ENCODE measurements at places on chromosomes 13 and 19.

GRCh38 chr13:82817133-82817532 lies 1065.1 kb downstream of the SLITRK1 start:
- no peak for DNase-seq

DNA sequence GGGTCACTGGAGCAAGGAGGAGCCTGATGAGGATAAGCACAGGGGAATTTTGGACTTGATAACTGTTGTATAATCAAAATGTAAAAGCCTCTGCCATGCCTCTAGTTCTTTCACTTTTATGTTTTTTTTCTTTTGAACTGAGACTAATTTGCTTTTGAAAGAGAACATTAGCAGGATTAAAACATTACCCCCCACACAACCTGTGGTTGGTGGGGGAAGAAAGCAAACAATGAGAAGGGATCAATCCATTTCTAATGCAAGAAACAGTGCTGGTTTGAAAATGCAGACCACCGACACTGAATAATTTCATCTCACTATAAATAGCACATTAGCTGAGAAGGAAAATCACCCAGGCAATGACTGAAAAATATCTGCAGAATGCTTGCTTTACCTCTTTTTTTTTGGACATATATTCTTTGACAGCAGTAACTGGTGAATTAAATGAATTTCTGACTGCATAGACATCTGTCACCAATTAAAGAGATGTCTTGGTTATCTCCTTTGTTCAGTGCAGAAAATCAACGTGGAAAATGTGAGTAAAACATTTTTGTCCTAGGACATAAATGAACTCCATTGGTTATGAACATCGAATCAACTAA lies 48.6 kb upstream of the TRPC4 start:
- DNase-seq: no peak

DNA sequence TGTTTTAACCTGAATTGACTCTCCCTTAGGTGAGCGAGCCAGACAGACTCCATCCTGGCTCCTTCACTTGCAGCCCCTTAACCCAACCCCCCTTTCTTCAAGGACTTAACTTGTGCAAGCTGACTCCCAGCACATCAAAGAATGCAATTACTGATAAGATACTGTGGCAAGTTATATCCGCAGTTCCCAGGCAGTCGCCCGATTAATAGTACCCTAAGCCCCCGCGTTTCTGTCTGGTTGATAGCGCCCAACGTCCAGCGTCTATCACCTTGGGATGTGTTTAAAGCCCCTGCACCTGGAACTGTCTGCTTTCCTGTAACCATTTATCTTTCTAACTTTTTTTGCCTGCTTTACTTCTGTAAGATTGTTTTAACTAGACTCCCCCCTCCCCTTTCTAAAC lies 6.2 kb downstream of the HSD17B14 start:
- no peak for DNase-seq

DNA sequence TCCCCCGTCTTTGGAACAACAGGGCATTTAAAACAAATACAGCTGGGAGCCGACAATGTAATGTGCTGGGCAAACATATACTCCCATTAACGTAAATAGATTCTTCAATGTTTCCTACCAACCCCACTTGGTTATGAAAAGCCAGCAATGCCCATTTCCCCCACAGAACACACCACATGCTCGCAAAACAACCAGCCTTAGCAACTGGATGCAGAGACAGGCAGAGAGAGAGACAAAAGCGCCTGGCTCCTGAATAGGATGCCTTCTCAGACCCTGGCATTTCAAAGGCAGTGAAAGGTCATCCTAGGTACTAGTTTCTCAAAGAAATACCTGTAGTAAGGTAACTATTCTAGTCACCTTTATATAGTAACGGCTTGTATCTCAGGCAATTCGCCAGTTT lies 462.9 kb downstream of the ITGBL1 start:
- DNase-seq: no peak

DNA sequence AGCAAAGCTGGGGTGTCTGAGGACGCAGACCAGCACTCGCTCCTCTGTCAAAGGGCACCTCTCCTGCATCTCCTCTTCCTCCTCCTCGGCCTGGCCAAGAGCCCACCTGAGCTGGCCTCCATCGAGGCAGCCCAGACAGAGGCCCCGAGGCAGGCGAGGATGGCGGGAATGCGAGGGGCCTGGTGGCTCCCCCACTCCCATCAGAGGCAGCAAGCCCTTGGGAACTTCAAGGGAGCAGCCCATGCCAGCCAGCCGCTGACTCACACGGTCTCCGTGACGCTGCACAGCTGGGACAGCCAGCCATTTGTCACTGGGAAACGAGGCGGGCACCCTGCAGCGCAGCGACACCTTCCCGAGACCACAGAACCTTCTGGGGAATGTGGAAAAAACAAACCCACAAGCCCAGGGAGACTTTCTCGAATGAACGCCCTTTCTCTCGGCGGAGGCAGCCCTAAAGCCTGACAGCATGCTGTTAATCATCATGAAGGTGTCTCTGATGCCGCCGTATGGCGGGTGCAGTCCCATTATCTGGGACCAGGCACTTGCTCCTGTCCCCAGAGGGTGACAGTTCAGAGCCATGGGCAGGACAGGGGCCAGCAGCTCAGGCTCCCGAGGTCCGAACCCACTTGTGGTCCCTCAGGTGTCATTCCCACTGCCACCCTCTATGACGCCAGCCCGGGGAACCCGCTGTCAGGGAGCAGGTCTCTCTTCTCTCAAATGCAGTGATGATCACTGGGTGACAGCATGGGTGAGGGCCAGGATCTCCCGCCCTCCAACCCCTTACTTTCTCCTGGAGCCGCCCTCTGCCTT lies 53.0 kb downstream of the PEPD start:
- DNase-seq: no peak

DNA sequence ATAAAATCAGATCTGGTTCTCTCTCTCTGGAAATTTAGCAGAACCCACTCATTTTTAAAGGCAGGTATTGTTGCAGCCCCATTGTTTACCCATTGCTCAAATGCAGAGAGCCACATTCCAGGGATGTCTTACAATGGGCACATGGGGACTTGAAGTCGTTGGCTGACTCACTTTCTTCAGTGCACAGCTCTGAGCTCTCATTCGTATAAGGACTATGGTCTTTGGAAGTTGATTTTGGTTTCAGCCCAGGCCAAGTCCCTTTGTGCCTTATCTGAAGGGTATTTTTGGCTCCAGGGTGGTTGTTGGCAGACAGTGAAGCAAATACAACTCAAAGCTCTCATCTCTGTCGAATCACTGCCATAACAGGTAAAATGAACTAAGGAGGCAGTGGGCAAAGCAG lies 47.3 kb upstream of the CLDN10 start:
- DNase-seq: no peak

DNA sequence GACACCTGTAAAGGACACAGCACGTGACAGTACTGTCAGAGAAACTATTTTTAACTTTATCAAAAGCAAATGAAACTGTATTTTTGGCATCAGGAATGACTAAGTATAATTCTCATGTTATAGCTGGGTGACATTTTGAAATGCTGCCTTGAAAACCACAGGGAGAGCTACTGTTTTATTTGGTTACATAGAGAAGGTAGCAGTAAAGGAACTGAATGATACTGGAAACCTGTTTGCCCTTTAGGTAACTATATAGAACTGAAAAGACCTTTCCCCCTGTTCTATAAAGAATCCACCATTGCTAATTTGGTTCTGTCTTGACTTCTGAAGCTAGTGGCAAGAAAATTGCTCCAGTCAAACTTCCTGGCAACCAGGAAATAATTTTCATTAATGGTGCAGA lies 39.1 kb downstream of the MIPEP start:
- DNase-seq: no peak

- no peak for DNase-seq
These were observed 403.0 kb downstream of the LMO7 start for GRCh38 chr13:76038920-76039716.

DNA sequence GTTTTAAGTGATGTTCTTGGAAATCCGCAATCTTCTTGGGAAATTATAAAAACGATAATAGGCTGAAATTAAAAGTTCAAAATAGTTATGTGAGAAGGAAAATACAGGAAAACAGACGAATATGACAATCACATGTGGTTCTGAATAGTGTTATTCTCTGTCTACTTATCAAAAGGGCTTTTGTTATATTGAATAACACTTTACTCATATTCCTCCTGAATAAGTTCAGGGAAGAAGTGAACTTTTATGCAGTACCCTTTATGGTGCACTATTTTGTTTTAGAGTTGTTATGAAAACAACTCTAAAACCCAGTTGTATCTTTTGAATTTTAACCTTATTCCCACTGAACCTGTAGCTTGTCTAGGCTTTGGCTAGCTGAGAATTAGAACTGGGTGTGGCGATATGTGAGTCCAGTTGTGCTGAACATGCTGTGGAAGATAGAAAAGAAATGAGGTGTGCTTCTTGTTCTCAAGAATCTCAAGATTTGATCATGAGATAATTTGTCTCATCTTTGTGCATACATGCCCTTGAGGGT lies 384.4 kb downstream of the LMO7 start:
- DNase-seq: no peak

DNA sequence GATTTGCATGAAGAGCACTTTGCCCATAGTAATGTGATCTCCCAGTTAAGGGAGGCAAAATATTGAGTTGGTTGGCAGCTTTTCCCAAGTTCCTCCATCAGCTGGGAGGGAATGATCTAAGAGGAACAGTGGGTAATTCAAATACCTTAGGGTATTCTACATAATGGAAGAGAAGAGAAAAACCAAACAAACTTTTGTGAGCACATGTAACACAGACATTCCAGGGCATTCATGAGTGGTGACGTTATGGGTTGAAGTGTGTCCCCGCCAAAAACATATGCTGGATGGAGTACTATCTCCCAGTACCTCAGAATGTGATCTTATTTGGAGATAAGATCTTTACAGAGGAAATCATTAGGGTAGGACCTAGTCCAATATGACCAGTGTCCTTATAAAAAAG lies 220.1 kb downstream of the FOXO1 start:
- no peak for DNase-seq

- no peak for DNase-seq
These were observed 142.7 kb downstream of the SUCLA2 start for GRCh38 chr13:47858042-47859025.

DNA sequence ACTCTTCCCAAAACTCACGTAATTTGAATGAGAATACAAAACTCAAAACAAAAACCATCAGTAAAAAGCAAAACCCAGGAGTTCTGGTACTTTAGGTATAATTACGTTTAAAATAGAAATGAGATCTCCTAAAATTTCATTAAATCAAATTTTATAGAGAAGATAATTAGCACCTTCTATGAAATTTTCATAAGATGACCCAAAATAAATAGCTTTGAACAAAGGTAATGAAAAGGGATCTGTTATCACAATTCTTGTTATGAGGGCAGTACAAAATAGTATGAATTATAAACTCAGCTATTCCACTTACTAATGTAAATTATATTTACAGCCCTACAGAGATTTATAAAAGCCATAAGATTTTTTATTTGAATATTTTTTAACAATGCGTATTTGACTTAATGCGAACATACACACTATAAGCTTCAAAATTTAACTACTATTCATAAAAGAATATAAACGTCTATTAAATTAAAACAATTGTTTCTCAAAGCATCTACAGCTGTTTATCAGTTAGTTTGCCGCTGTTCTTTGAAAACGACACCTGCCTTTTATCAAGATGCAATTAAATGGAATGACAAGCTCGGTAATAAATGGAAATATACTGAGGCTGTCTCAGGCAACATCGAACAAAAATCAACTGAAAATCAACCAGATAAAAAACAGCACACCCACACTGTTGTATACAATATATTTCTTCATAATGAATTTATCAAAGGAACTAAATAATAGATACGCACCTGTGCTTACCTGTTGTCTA lies 63.8 kb downstream of the KCNRG start:
- no peak for DNase-seq

GRCh38 chr13:24328145-24328544 lies 18.8 kb downstream of the C1QTNF9 start:
- peak; percentile 14 for DNase-seq

- no peak for DNase-seq
These were observed 278.7 kb downstream of the DIAPH3 start for GRCh38 chr13:59885076-59885475.

DNA sequence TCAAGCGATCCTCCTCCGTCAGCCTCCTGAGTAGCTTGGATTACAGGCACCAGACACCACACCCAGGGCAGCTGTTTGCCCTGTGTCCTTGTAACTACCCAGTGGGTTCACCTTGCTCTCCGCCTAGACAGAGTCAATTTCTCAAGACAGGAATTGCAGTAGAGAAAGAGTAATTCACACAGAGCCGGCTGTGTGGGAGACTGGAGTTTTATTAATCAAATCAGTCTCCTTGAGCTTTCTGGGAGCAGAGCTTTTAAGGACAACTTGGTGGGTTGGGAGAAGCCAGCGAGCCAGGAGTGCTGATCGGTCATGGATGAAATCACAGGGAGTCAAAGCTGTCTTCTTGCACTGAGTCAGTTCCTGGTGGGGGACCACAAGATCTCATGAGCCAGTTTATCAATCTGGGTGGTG lies 20.6 kb upstream of the ADGRE1 start:
- no peak for DNase-seq

- no peak for DNase-seq
These were observed 5.1 kb downstream of the HMG20B start for GRCh38 chr19:3577723-3578344.

DNA sequence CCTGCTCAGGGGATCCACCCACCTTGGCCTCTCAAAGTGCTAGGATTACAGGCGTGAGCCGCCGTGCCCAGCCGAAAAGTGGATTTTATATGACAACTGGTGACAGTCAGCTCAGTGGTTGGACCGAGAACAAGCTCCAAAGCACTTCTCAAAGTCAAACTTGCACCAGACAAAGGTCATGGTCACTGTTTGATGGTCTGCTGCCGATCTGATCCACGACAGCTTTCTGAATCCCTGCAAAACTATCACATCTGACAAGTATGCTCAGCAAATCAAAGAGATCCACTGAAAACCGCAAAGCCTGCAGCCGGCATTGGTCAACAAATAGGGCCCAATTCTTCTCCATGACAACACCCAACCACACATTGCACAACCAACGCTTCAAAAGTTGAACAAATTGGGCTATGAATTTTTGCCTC lies 21.6 kb upstream of the NAA16 start:
- no peak for DNase-seq

DNA sequence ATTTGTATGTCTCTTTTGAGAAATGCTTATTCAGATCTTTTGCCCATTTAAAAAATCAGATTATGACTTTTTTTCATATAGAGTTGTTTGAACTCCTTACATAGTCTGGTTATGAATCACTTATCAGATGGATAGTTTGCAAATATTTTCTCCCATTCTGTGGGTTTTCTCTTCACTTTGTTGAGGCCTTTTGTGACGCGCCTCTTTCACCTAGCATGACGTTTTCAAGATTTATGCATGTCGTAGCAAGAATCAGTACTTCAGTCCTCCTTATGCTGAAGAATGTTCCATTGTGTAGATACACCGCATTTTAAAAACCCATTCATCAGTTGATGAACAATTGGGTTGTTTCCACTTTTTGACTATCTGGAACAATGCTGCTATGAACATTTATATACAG lies 13.4 kb downstream of the PABPC3 start:
- DNase-seq: no peak

- DNase-seq: no peak
These were observed 108.3 kb downstream of the ABCC4 start for GRCh38 chr13:95192998-95193397.
